ENCODE measurements at places on chromosomes 13 and 19.

DNA sequence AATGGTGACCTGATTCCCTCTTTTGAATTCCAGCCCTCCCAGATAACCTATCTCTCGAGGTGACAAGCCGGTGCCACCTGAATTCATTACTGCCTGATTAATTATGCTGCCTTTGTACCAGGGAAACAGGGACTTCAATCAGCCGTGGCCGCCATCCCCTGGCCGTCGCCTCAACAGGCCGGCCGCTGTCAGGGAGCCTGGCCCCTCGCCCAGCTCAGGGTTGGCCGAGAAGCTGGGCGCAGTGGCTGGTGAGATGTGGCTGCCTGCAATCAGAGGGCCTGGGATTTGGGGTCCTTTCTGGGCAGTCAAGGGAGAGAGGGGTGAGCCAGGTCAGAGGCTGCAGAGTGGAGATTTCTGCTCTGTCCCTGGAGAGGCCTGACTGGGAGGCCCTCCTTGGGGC, 91.2 kb downstream of the KCTD15 start:
- no peak for DNase-seq

- no peak for DNase-seq
Observed at GRCh38 chr13:34361560-34361959, 543.6 kb downstream of the RFC3 start.

DNA sequence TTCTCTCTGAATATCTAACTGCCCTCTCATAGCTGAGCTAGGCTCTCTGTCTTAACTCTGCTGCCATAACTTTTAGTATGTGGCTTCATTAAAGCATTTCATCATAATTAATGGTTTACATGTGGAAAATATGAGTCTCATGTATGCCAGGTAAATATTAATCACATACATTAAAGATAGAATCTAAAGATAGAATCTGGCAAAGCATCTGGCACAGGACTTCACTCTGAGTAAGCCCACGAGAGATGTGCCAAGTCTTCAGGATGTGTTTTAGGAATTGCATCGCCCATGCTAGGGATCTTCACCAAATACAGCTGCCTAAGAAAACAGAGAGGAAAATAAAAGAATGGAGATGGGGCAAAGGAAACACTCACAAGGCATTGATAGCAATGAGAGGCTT, 285.8 kb downstream of the DIAPH3 start:
- no peak for DNase-seq

DNA sequence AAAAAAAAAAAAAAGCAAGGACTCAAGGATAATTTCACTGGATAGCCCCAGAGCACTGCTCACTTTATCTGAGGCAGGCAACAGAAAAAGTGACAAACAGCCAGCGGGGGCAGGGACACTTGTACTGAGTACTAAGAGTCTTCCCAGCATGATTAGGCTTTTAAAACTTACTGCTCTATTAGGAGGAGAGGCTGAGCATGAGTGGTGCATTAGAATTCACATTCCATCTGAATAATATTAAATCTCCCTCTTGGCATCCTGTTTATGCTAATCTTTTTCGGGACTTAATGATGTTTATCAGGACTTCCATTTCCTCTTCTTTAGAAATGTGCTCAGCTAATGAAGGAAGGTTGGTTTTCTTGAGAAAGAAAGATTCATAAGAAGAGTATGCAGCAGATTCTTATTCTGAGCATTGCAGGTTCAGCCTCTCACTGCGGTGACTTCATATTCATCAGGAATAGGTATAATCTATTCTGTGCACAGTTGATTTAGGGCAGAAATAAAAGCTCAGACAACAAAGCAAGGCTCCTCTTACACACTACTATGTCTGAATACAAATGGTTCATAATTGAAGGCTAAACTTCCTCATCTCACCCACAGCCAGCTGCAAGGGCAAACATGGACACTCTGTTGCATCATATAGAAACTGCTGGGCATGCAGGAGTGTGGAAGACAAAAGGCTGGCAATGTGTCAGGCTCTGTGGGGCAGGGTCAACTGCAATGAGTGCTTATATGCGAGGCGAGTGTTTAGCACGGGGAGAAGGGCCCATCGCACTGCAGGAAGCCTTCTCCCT, 107.0 kb downstream of the KL start:
- DNase-seq, result peak; percentile 79

DNA sequence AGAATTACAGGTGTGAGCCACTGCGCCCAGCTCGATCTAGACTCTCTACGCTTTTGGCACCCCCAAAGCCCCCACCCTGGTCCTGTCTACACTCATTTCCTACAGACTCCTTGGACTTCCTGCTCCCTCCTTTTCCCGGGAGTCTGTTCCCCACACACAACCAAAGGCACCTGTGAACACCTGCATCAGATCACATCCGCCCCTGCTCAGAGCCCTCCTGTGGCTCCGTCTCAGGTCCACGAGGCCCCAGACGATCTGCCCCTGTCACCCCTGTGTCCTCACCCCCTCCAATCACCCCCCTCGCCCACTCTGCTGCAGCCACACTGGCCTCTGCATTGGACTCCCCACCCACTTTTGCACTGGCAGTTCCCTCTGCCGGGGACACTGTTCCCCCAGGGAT, 12.4 kb upstream of the PAK4 start:
- no peak for DNase-seq

- DNase-seq, result no peak
Observed at GRCh38 chr13:52810526-52810925, 37.9 kb downstream of the PCDH8 start.

DNA sequence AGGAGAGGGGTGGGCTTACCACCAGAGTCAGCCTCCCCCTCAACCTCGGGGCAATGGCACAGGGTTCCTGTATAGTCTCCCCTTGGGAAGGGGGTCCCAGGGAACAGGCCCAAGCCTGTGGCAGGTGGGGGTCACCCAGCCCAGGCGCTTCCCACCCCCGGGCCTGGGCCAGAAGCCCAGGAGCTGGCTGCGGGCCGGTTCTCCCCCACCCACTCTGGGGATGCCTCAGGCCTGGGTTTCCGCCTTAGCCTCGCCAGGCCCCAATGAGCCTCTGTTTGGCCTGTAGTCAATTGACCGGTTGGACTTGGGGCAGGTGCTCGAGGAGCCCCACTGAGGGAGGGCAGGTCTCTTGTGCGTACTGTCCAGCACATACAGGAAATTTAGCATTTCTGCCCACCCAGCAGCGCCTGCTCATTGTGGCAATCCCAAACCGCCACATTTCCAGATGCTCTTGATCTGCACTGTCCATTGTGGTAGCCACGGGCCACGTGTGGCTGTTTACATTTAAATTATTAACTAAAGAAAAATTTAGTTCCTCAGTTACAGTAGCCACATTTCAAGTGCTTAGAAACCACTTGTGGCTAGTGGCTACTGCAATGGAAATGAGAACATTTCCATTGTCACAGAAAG, 9.9 kb downstream of the LYL1 start:
- no peak for DNase-seq

GRCh38 chr13:94315188-94315587, 164.3 kb downstream of the DCT start:
- no peak for DNase-seq

- no peak for DNase-seq
Observed at GRCh38 chr19:41689993-41690800, 2.1 kb upstream of the CEACAM7 start.

DNA sequence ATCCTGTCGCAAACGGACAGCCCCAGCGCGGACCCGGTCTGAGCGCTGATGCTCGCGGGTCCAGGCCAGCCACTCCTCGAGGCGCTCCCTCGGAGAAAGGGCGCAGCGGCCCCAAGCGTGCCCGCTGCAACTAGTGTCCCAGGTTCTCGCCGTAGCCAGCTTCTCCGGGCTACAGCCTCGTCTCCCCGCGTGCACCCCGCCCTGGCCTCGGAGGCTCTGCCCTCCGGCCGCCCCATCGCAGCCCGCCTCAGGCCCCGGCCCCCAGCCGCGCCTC, 487 bp downstream of the FLT1 start:
- DNase-seq, result peak; percentile 10

DNA sequence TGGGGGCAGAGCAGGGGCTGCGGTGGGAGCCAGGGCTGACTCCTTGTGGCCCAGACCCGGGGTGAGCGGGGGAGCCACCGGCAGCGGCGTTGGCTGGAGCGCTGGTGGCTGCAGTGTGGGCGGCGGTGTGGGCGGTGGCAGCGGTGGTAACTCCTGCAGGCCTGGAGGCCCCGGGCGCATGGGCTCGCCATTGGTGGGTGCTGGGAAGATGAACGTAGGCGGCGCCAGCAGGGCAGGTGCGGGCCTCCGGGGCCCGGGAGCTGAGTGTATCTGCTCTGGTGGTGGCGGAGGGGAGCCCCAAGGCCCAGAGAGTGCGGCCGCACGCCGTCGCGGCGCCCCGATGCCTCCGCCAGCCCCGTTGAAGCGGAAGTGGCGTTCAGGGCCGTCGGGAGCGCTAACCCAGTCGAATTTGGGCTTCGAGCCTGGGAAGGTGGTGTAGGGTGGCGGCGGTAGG, 2.0 kb downstream of the GGN start:
- no peak for DNase-seq

- no peak for DNase-seq
Observed at GRCh38 chr13:77196052-77196618, 130.8 kb downstream of the MYCBP2 start.

DNA sequence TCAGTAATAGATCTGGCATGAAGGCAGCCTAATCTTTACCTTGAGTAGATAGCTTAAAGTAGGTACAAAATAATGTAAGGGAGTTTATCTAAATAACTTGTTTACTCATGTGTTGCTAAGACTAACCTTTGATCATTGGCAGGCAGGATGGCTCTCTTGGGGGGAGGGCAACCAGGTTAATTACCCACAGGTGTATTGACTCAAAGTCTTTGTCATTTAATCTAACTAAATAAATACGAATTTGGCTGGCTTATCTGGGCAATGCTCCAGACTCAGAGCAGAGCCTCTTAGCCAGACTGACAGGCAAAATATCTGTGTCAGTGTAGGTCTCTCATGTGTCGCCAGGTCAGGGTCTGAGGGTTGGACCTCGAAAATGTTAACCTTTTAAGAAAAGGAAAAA, 283.4 kb upstream of the KLHL1 start:
- DNase-seq, result no peak

DNA sequence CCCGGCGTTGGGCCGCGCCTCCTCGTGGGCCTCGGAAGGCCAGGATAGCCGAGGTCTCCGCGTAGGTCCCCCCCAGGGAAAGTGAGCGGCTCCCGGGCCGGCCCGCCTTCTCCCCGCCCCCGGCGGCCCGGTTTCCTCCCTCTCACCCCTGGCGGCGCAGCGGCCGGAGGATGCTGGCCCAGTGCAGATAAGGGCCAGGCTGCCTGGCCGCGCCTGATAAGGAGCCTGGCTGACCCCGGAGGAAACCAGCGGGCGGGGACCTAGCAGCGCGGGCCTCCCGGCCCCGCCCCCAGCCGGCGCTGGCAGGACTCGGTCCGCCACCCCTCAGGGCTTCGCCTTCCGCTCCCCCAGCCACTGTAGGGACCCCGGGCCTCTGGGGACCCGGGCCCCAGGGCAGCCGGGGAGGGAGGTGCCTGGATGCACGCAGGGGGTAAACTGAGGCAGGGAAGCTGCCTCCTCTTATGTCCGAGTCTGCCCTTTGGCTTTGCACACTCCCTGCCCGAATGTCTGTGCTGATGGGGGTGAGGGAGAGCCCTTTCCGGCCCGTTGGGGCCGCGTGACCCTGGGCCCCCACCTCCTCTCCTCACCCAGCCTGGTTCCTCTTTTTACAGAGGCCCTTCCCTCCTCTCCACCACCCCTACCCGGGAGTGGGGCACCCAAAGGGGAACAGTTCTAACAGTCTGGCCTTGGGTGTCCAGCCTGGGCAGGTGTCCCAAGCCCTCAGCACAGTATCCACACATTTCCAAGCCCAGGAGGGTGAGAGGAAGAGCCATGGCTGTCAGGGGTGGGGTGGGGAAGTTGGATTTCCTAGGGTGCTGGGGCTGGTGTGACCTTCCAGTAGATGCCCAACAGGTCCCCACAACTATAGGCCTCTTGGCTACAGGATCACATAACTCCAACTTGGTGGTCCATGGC, at the start of gene LYL1:
Gene LYL1, minus strand, starts transcription at position 193 of the 915 bp plus-strand sequence. CDS start 1,687 bp downstream, outside the sequence.
- DNase-seq, result peak; percentile 89

DNA sequence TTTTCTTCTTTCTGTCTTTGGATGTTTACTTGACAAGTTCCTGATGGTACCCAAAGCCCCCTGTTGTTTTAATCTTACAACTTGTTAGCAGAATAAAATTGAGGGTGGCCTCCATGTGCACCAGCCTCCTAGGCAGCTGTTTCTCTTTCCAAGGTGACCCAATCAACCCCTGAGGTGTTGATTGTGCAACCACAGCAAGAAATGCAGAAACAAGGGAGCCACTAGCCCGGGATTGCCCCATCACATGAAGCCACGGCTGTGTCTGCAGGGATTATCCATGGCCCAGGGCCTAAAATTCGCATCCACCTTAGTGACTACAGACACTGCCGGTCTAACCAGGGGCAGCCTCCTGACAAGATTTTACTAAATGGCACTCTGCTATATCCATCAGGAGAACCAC, 14.4 kb downstream of the CEACAM4 start:
- peak; percentile 60 for DNase-seq

DNA sequence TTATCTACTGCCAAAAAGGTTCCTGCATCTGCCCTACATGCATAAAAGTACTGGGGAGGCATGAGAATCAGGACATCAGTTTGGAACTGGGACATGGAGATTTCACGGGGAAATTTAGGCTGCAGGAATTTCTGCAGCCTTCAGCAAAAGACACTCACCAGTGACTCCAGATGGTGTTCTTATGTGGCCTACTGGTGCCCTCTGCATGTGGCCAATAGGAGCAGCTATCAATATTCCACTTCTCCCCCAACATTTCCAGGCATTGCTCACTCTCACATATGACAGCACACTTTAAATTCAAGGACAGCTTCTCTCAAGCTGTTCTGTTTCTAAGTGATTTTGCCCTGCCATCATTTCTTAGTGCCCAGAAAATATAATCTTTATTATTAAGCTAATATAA, 570.5 kb upstream of the ARGLU1 start:
- no peak for DNase-seq

GRCh38 chr13:99217461-99218110, 16.9 kb downstream of the UBAC2 start:
- DNase-seq, result no peak

GRCh38 chr19:35539850-35540249, 5.6 kb upstream of the TMEM147 start:
- DNase-seq, result no peak

DNA sequence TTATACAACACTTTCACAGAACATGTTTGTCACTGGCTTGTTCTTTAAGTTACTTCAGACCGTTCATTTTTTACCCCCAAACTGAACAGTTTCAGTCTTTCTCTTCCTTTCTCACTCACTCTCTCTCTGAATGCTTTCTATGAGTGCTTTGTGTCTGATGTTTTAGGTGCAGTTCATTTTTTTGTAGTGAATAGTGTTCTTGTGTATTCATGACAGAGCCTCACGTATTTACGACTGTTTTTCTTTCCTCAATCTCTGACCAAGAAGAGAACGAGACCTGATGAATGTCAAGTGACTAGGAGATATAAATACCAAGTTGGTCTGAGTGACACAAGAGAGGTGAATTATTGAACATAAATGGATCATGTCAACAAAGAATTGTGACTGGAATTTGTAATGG, 1525.0 kb upstream of the MIR17HG start:
- no peak for DNase-seq

DNA sequence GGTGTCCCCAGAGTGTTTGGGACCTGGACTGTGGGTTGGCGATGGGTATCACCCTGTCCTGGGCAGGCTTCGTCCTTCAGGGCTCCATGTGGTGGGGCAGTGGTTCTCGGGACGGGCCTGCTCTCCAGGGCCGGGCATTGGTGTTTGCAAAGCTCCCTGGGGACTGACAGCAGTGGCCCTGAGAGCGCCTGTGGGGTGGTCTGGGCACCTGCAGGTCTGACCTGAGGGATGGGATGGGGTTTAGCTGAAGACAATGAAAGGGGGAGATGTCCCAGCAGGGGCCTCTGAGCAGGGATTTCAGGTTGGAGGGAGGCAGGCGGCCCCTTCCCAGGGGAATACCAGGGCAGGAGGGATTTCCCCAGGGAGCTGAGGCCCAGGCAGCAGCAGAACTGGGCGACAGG, 68.3 kb upstream of the MCF2L start:
- DNase-seq, result no peak
